ENCODE measurements at places on chromosomes 11 and 22. TPM values are rescaled to one million over a fixed set of nuclear protein-coding genes. Genes with fewer than 3 reads are reported as not detected.
A peak's percentile ranks its signal among the peaks of the same experiment; 100 is the strongest.

DNA sequence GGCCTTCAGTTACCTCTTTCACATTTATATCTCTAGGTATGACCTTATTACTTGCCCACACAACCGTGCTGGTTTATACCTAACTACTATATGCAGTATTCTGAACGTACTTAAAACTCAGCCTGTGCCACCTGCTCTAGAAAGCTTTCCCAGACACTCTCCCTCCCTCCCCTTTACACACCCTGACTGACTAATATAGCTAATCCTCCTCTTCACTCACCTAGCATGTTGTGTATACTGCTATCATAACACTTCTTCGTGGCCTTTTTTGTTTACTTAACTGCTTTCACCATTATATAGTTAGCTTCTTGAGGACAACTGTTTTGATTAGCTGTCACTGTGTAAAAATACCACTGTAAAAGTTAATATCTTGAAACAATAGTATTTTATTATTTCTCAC lies 23.5 kb downstream of the RNF214 start:
- no peak for DNase-seq

DNA sequence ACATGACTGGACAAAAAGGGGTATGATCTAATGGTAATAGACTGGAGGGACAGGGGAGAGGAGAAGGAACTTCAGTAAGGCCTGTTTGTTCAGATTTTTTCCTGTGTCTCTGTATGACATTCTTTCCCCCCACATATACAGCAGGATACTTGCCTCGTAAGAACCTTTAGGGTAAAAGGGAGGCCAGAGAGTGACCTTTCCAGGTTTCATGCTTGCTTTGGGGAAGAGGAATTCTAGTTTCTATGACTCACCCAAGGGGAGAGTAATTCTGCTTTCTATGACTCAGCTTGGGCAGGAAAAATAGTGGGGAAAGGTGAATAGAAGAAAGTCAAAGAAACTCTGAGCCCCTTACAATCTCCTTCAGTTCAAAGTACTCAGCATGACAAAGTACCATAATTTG lies 457.0 kb downstream of the DLG2 start:
- DNase-seq = no peak

DNA sequence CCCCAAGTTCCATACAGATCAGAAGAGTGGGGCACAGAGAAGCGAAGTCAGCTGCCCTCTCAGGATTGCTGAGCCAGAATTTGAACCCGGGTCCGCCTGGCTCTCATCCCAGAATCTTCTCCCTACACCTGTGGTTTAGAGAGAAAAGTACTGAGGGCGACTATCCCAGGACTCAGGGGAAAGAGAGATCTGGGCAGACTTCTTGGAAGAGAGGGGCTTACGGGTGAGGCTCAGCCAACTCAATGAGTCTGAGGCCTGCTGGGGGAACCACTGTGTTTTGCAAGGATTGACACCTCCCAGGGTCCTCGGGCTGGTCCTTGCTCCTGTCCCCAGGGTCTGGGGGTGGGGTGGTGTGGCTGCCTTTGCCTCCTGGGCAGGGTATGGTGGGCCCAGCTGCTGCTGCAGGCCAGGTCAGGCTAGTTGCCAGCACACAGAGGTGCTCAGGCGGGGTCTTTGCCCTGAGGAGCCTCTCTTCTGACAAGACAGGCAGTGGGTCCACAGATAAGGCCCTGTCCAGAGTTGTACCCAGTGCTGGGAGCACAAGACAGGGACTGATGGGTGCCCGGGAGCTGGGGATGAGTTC lies 1.2 kb downstream of the CAPN5 start:
- no peak for DNase-seq

DNA sequence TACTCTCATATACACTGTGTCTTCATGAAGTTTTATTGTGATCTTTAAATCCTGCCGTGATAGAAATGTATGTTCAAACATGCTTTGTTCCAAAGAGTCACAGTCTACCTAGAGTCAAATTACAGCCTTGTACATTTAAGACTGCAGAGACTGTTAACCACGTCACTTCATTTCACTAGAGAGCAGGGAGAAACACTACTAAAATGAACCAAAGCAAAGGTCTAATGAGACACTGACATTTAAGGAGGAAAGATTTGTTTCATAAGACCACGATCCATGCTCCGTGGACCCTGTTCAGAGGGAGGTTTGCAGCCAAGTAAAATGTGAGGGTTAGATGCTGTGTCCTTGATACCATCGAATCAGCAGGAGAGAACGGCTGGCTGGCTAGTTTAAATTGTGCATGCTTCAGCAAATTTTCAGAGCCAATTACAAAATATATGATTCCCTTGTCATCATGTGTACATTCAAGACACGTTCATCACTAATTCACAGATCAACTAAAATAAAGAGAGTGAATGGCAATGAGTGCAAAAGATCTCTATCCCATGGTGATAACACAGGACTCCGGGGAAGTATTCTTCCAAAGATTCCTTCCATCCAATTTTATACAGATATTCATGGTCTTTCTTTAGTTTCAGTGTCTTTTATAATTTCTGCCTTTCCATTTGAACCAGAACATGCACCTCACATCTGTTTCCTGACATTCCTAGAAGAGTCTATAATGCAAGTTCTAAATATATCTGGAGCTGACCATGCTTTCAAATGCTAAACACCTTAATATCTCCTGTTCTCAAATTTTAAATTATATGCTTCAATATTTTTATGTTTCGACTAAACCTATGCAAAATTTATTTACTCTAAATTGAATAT lies 960.9 kb upstream of the FAT3 start:
- no peak for DNase-seq

DNA sequence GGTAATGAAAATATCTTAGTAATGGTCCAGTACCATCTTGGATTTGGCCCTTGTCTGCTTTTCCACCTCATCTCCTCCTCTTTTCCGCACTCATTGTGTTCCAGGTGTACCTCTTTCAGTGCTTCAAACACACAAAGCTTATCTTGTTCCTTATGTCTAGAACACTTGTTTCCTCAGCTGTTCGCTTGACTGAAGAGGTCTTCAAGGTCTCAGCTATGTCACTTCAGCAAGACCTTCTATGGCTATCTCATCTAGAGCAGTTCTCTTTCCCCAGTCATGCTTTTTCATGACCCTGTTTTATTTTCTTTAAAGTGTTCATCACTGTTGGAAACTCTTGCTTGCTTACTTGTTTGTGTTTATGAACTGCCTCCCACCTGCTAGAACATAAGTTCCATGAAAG lies 47.4 kb downstream of the UVRAG start:
- DNase-seq = no peak

DNA sequence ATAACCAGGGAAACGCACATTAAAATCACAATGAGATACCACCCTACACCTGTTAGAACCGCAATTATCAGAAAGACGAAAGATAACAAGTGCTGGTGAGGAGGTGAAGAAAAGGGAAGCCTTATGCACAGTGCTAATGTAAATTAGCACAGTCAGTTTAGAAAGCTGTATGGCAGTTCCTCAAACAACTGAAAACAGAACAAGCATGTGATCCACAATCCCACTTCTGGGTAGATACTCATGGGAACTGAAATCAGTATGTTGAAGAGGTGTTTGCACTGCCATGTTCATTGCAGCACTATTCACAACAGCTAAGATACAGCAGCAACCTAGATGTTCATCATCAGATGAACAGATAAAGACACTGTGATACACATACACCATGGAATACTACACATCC lies 75.0 kb upstream of the CCND1 start:
- no peak for DNase-seq

- DNase-seq = no peak
These were observed at the start of gene TENM4 for GRCh38 chr11:79440571-79441460. Gene TENM4 (minus strand): TSS chr11:79441030. CDS start chr11:79069944, 371,086 bp downstream.

DNA sequence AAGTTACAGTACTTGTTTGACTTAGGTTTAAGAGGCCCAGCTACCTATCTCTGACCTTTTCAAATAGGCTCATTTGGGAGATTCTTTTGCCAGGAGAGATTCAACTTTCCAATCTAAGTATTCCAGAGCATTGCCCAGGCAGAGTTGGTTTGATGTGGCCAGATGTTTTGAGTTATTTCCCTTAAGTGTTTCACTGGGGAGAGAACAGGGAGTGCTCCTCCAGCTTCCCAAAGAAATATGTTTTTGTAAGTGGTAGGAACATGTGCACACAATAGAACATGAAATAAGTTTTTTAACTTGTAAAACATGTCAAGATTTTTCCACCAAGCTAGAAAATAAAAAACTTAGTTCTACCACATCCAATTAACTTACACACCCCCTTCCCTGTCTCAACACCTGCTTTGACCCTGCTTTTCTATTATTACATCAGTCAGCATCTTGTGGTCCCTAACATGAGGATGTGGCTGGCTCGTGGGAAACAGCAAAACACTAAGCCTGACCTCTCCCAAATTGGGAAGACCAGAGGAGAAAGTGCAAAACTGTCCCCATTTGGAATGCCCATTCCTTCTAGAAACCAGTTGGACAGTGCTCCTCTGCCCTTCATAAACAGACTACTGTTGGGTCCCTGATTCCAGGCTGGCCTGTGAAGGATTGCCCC lies 70.4 kb upstream of the RASSF10 start:
- no peak for DNase-seq

DNA sequence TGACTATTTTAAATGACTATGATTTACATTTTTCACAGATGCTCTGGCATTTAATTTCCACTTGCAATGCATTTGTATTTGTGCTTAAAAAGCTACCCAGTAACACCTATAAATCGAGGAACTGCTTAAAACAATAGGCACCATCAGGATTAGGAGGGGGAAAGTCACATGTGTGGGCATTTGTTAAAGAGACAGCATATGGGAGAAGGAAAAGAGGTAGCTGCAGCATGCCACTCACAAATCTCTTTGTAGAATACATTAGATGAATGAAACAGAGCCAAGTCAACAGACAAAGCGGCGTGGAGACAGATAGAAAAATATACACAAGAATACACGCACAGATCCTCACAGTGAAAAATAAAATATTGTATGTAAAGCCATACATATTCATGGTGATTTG lies 228.0 kb downstream of the CADM1 start:
- DNase-seq = no peak

- peak; percentile 13 for DNase-seq
These were observed 39.3 kb downstream of the PDGFB start for GRCh38 chr22:39205344-39206021.

- DNase-seq = no peak
These were observed 4.7 kb downstream of the FCHSD2 start for GRCh38 chr11:73137262-73137943.

GRCh38 chr11:35683728-35684339 lies 21.3 kb downstream of the TRIM44 start:
- DNase-seq = no peak

DNA sequence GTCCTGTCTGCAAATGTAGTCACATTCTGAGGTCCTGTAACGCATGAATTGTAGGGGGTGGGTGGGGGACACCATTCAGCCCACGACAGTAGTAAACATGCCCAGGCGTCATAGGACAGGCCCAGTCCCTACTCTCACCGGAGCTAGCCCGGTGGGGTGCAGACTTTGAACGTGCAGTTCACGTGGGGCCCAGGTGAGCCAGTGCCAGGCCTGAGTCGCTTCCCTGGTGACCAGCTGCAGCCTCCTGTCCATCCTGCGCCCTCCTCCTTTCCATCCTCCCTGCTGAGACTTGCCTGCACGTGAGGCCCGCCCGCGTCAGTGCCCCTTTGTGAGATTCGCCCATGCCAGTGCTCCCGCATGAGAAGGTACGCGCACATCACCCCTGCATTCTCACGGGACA lies 116.8 kb downstream of the WNT7B start:
- DNase-seq = no peak

DNA sequence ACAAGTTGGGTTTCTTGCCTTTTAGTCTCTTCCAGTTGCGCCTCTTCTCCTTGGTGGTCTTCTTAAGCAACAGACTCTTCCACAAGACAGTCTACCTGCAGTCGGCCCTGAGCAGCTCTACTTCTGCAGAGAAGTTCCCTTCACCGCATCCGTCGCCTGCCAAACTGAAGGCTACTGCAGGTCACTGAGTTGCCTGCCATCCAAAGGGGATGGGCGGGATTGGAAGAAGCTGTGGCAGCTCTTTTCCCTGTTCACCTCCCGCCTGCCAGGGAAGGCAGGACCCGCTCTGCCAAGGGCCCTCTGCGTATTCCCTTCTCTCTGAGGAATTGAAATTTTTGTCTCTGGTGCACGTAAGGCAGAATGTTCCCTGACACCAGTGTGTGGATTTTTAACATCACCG lies 9.2 kb upstream of the STT3A start:
- no peak for DNase-seq

GRCh38 chr11:122440811-122441665 lies 214.5 kb upstream of the UBASH3B start:
- no peak for DNase-seq

- DNase-seq = no peak
These were observed 10.5 kb downstream of the GTF2H1 start for GRCh38 chr11:18332891-18333290.

DNA sequence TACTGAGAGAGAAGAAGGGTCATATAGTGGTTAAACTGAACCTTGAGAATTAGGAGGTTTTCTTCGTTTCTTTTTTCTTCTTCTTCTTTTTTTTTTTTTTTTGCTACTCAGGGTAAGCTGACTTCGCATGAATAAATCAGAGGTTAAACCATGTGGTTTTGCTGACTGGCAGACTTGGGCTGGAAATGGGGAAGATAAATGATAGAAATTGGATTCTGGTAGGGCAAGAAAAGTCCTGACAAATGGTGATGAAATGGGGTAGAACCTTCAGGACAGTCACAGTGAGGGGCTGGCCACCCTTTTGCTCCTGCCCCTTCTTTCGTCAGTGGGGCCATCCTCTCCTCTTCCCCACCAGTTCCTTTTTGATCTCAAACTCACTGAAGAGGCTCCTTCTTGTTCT lies 1.6 kb upstream of the SWAP70 start:
- DNase-seq = no peak

DNA sequence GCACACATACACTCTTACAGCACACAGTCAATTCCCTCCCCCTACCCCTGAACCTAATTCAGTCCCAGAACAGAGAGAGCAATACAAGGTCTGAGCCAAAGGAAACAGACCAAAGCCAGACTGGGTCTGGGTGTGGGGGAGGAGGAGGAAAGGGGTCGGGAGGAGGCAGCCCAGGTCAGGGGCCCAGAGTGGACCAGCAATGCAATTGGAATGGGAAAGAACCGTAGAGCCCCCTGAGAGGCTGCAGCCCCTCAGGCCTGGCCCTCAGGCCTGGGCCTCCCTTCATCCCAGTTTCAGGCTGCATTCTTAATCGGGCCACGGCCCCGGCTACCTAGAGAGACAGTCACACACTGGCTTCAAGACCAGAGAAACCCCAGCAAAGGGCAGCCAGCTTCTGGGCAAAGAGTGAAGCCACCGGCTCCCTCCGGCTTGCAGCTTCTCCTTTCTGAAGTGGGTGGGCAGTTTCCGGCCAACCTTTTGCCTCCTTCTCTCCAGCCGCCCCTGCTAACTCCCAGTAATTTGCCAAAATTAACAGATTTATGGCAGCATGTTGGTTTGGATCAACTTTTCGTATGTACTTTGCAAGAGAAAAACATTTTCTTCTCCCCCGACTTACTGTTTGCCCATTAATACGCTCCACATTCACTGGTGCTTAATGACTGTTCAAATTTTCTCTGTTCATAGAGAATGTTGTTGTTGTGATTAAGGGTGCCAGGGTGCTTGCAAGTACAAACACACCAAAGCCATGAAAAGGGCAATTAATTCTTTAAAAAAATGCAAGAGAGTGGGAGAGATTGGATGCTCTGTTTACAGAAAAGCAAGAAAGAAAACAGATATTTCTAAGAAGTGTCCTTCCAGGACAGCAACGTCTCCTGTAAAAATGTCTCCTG lies 488.3 kb downstream of the MN1 start:
- DNase-seq = no peak

- DNase-seq = no peak
These were observed 200.9 kb downstream of the MYO18B start for GRCh38 chr22:25942856-25943411.

- DNase-seq = no peak
These were observed 37.0 kb downstream of the B3GAT1 start for GRCh38 chr11:134374891-134375550.

Gene KRTAP5-7
- total RNA-seq = not detected

Gene SHANK2
- not detected for total RNA-seq

Gene USP28
- 7.9 TPM for total RNA-seq

Gene RASSF10
- total RNA-seq = not detected

Gene SGSM1
- total RNA-seq = 1.9 TPM

Gene SYT12
- total RNA-seq = not detected
